ENCODE measurements at places on chromosomes 12 and 14.

- no peak for DNase-seq
These were observed 237.6 kb downstream of the KCNH5 start for GRCh38 chr14:62807636-62808035.

GRCh38 chr14:93548102-93548843 lies 117.5 kb downstream of the UNC79 start:
- no peak for DNase-seq

DNA sequence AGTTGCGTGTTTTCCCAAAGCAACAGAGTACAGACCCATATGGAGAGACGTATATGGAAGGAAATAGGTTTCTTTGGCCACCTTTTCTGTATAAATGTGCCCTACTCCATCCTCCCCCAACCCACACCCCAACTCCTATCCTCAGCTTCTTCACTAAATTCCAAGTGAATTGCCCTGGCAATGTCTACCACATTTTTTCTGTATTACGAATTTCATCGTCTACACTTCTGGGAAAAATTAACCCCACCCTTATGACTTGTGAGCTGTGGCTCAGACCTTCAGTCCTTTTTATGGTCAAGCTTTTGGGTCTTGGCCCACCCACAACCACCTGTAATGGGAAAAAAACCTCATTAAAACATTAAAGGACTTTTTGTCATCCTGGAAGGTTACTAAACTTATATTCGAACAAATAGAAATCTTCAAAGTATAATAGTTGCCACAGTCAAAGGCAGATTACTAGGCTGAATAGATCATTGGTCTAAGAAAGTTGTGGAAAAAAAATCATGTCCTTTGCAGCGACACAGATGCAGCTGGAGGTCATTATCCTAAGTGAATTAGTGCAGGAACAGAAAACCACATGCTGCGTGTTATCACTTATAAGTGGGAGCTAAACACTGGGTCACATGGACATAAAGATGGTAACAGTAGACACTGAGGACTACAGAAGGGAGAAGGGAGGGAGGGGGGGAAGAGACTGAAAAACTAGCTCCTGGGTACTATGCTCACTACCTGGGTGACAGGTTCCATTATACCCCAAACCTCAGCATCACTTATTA lies 15.7 kb upstream of the NFKBIA start:
- no peak for DNase-seq

- no peak for DNase-seq
These were observed 43.6 kb downstream of the EML5 start for GRCh38 chr14:88749139-88749538.

- no peak for DNase-seq
These were observed 59.8 kb downstream of the MARK3 start for GRCh38 chr14:103444837-103445524.

GRCh38 chr12:51932218-51933076 lies 19.1 kb upstream of the ACVR1B start:
- DNase-seq = no peak

DNA sequence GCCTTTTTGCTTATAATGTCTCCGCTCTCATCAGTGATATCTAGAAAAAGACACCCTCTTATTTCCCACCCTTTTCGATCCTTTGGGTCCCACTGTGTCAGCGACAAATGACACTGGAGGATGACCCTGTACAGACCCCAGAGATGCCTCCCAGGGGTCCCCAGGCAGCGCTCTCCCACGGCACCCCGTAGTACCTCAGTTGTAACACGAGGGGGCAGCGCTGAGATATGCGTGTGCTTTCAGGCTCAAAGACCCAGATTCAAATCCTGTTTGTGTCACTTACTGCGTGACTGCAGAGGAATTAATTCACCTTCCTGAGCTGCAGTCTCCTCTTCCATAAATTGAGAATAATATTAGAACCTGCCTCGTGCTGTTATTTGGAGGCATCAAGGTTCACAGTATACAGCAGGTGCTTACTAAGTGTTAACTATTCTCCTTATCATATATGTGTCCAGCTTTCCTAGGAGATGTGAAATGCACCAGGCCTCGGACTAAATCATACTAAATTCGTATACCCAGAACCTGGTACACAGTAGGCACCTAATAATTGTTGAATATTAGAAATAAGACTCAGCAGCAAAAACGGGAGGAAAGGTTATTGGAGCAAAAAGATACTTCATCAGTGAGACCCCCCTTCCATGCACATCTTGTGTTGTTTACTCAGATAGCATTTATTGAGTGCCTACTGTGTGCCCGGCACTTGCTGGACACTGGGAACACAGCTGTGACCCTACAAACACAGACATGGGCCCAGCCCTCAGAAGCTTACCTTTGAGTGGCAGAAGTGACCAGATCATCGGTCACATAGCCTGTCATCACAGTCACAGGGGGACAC lies 99.9 kb downstream of the PHETA1 start:
- DNase-seq = no peak

DNA sequence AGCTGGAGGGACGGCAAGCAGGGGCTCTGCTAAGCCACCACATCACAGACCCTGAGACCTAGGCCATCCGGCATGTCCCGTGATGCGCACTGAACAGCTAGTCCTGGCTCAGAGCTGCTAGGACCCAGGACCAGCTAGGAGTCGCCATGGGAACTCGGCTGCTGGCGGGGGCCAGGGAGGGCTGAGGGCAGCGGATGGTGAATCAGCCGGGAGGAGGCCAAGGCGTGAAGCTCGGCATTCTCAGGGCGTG lies 5.1 kb downstream of the AHNAK2 start:
- DNase-seq = peak; percentile 19

DNA sequence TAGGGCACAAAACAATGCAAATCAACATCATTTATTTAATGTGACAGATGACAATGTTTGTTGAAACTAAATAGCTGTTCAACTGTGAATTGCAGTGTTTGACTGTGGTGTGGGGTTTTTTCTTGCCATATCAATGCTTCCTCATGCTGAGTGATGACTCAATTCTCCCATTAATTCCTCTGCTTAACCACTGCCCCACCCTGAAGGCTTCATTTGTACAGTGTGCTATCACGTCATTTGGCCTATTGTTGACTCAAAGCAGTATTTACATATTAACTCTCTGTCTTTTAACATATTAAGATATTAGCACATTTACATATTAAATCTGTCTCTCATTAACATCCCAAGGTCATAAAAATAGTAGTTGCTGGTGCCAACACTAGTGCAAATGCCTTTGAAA lies 164.8 kb upstream of the NRXN3 start:
- DNase-seq = no peak

- DNase-seq = no peak
These were observed 53.1 kb downstream of the FUT8 start for GRCh38 chr14:65465584-65465983.
